Activated CD4-positive, alpha-beta T cell treated with anti-CD3 and anti-CD28 coated beads, Interleukin-2, amount 50 U/mL, for 16 hours (primary cell): ENCODE measurements at places on chromosomes 2 and 18.

DNA sequence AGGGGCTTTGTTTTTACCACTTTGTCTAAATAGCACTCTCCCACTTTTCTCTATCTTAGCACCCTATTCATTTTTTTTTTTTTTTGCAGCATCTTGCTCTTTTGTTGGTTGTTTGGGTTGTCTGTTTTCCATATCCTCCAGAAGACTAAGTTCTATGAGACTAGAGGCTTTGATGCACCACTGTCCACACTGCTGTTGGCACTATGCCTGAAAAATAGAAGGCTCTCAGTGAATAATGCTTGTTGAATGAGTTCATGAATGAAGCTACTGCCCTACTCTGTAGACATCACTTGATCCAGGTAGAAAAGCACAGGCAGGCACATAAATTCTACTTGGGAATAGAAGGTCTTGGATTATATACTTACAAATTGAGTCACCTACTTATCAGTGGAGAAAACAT is 7.3 kb downstream of the IL1A start:
- no peak for DNase-seq

GRCh38 chr18:45324495-45325113 is 290.7 kb upstream of the SLC14A2 start:
- no peak for DNase-seq

DNA sequence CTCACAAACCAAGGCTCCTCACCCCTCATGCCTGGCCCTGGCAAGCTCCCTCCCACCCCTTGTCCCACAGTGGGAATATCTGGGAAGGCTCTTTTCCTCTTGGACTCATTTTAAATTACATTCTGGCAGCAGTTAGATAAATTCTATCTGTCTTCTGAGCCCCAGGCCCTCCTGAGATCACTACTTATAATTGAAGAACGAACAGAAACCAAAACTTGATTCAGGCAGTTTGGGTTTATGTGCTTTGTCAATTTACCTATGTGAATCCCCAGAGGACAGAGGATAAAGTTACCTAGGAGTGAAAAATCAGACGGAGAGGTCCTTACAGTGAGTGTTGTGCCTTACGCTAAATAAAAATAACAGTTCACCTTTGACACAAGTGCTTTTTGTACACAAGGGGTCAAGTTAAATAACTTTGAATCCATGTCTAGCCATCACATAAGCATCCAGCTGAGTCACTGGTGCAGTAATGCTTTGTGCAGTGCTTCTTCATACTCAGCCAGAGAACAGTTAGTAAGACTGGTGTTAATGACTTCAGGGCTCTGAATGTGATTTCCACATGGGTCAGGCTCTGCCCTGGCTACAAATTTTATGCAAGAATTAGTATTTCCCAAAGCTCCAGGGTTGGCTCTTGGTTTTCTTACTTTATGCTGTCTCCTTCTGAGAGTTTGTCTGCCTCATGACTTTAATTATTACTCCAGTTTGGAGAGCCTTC is 329.3 kb downstream of the INSIG2 start:
- no peak for DNase-seq

DNA sequence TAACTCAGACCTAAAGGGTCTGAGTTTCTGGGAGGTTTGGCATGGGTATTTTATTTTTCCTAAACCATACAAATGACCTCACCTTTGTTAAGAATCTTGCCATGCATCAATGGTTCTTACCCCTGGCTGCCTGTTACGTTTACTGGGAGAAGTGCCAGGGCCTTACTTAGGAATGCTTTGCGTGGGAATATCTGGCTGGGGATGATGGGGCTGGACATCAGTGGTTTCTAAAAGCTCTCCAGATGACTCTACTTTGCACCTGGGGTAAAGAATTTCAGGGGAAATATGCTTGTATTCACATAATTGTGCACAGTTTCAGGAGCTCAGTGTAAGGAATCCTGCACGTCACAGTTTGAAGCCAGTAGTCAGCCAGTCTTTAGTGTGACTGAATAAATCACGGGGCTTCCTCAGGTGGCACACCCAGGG is 18.2 kb upstream of the DAW1 start:
- no peak for DNase-seq

GRCh38 chr2:69483024-69483423 is 45.8 kb upstream of the NFU1 start:
- DNase-seq: no peak
